Jurkat, Clone E6-1 (cell line): ENCODE measurements at places on chromosomes 3 and 15.

- no peak for DNase-seq
Measured at GRCh38 chr3:165643425-165643824, 193.8 kb downstream of the BCHE start.

GRCh38 chr3:111929484-111929883 is 49.3 kb upstream of the ABHD10 start:
- no peak for DNase-seq

DNA sequence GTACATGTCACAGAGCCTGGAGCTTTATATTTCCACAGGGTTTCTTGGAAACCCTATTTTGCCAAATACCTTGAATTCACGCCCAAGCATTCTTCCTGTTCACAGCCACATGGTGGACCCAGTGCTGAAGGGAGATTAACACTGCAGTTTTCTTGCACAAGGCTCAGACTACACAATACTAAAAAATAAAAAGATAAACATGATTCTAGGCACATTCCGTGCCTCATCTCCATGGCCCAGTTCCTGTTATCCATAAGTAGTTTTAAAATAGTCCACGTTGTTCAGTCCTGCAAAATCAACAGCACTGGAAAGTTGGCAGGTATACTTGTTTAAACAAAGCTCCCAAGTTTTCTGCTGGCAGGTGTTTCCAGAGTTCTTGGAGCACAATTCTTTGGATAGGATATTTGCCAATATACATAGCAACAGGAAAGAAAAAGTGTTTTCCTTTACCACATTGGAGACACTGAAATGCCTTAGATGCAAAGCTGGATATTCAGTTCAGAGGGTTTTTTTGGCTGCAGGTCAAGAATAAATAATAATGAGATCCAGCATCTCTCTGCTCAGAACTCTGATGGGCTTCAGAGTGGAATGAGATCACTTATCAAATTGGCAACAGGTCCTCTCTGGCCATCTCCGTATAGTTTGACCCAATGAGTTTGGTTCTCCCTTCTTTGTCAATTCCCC is 88.1 kb upstream of the TGFBR2 start:
- no peak for DNase-seq

- no peak for DNase-seq
Measured at GRCh38 chr15:100167884-100168375, 173.8 kb downstream of the ADAMTS17 start.

GRCh38 chr3:160159341-160159740 is 65.9 kb upstream of the C3orf80 start:
- no peak for DNase-seq
